Activated CD8-positive, alpha-beta memory T cell treated with anti-CD3 and anti-CD28 coated beads, Interleukin-2, amount 50 U/mL, for 4 hours (primary cell): ENCODE measurements at places on chromosomes 1 and 21.
A peak's percentile ranks its signal among the peaks of the same experiment; 100 is the strongest.

DNA sequence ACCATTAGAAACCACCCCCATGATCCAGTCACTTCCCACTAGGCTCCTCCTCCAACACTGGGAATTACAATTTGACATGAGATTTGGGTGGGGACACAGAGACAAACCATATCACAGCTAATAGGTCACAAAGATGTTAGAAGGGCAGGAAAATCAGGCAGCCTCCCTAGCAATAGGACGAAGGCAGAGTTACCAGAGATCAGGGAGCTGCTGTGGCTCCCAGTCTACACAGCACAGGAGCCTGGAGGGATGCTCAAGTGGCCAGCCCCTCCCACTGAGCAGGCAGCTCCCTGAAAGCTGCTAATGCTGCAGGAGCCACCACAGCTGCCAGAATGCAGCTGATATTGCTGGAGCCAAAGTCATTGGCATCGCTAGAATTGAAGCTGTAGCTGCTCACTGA, 51.0 kb downstream of the CR1L start:
- DNase-seq: no peak

GRCh38 chr1:42168763-42169162, 4.2 kb upstream of the GUCA2A start:
- no peak for DNase-seq

DNA sequence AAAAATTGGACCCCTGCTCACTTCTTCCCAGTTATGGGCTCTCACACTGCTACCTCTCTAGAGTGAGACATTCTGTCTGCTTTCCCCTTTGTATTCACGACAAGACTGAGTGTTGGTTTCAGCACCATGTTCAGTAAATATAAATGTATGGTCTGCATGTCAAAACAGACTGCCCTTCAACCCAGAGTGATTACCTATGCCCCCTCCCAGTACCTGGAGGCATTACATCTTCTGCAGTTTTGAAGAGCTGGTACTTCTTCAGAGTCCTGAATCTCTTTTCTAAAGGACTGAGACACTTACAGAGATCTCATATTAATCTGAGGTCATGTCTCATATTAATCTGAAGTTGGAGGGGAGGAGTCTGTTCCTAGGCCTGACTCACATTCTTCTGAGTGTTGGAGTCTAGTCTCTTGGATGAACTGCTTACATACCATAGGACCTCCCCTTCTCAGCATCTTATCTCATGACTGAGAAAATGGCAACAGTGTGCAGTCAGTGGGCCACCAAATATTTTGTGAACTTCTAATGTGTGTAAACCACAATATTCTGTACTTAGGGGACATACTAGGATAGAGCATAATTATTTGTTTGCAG, 80.3 kb downstream of the RGL1 start:
- no peak for DNase-seq

DNA sequence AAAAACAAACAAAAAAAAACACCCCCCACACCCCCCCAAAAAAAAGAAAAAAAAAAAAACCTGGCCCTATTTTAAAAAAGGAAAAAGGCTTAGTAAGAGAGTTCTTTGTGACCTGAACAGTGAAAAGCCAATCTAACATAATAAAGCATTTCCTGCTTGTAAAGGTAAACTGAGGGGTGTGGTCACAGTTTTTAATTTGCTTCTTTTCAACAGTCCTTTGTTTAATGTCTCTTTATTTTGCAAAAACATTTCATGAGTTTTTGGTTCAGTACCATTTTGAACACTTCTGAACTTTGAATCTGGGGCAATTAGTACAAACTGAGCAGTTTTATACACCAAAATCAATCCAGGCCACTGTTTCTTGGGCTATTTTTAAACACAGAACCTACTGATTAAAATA, 37.6 kb downstream of the TOR3A start:
- DNase-seq: no peak

GRCh38 chr1:54686155-54686554, 29.5 kb upstream of the TTC4 start:
- DNase-seq: no peak

- DNase-seq: no peak
These were observed 150.5 kb downstream of the LRIG2 start for GRCh38 chr1:113223546-113223945.

GRCh38 chr1:100483230-100483629, 54.7 kb upstream of the GPR88 start:
- no peak for DNase-seq

DNA sequence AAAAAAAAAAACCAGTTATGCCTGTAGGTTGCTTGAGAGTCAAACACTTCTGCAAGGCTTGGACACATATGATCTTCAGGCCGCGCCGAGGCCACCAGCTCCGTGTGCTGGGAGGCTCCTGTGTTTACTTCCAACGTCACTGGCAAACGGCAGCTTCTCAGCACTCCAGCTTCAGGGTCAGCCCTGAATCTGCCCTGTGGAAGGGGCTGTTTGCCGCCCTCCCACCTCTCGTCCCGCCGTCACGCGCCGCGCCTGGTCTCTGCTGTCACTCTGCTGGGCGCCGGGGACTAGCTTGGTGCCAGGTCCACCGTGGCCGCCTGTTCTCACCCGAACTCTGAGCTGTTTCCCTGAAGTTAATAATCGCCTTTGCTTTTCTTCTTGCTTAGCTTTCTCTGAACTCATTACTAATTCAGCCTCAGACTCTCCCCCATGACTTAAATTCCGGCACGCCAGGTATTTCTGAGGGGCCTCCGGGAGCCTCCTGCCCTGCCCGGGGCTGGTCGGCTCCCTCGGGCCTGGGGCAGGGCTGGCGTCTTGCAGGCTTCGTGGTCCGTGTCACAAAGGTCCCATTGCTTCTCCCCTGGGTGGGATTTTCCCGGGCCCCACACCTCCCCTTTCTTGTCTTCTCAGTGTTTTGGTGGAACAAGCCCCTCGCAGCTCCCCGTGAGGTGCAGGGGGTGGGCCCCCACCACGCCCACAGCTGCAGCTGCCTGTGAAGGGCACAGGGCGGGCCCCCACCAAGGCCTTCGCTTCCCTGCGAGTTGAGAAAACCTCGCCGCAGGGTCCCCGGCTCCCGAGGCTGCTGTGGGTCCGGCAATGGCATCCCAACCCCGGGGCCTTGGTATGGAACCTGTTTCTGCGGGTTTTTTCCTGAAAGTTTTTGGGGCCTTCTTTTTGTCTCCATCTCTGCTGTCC, 14.6 kb upstream of the C1orf159 start:
- DNase-seq: no peak

- DNase-seq: no peak
These were observed 108.7 kb downstream of the USH2A start for GRCh38 chr1:216314379-216315095.

- no peak for DNase-seq
These were observed 134.4 kb downstream of the OMA1 start for GRCh38 chr1:58412071-58412580.

- DNase-seq: peak; percentile 73
These were observed 64.6 kb downstream of the UBIAD1 start for GRCh38 chr1:11337580-11338073.

DNA sequence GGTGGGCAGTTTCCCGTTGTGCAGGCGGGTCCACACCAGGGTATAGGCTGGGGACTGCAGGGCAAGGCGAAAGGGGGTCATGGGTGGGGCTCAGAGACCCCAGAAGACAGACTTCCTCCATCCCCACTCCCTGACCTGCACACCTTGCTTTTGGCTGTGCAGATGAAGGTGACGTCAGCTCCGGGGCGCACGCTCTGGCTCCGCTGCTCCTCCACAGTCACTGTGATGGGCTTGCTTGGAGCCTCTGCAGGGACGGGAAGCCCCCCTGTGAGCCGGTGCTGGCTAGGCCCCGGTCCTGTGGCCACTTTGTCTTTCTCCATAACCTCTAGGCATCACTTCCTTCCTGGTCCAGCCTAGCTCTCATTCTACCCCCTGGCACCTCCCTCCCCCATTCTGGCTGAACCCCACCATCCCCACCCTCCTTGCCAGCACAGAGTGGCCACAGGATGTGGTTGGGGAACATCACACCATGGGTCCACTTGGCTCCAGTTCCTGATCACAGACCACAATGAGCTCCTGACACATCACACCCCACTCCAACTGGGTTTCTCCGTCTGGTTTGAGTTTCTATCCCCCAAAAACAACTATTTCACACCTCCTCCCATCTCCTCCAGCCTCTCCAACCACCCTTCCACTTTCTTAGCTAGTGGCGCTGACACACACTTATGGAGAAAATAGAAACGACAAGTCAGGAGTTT, 45.2 kb downstream of the LDLRAD2 start:
- DNase-seq: no peak

- no peak for DNase-seq
These were observed 18.1 kb downstream of the ALDH9A1 start for GRCh38 chr1:165680303-165680702.

DNA sequence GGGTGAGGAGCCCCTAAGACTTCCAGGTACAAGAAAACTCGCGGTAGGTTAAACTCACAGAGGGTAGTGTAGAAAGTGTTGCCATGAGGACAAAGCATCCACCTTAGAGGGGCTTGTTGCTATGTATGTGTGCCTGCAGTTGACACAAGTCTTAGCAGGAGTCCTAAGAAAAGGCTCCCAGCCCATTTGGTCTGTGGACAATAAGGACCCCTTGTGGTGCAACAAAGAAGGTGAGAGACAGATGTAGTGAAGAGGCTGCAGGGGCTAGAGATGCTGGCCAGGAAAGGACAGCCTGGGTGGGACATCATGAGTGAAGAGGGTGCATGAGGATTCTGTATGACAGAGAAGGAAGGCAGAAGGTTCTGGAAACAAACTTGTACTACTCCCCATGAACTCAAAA, 36.3 kb upstream of the IL10 start:
- peak; percentile 38 for DNase-seq

GRCh38 chr1:8439015-8439702, 121.2 kb downstream of the SLC45A1 start:
- no peak for DNase-seq

DNA sequence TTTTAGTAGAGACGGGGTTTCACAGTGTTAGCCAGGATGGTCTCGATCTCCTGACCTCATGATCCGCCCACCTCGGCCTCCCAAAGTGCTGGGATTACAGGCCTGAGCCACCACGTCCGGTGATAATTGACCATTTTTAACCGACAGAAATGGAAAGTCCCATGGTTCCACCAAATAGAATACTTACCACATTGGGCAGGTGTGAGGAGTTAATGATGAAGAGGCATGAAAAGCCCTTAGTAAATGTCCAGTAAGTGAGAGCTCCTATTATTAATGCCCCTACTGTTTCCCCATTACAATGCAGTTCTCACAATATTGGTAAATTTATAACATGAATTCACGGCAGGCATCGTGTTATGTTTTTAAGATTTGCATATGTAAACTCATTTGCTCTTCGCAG, 8.1 kb upstream of the GCLM start:
- no peak for DNase-seq

- DNase-seq: no peak
These were observed 89.0 kb downstream of the GTF2B start for GRCh38 chr1:88802404-88802803.

- peak; percentile 31 for DNase-seq
These were observed 6.5 kb downstream of the KCNN3 start for GRCh38 chr1:154863315-154864174.

DNA sequence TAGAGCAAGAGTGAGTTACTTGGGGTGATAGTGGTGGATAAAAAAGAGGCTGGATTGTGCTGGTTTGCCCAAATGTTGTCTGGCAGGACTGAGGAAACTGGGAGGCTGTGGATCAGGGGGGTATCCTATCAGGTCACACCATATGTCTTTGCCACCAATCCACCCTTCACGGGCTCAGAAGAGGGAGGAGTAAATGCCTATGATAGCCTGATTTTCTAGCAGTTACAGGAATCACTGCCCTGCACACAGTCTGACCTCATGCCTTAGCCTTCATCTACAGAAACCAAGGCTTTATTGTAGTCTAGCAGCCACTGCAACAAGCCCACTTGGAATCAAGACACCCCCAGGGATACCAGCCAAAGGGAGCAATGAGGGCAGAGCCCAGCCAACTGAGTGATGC, 51.8 kb downstream of the ATP1A1 start:
- DNase-seq: no peak

DNA sequence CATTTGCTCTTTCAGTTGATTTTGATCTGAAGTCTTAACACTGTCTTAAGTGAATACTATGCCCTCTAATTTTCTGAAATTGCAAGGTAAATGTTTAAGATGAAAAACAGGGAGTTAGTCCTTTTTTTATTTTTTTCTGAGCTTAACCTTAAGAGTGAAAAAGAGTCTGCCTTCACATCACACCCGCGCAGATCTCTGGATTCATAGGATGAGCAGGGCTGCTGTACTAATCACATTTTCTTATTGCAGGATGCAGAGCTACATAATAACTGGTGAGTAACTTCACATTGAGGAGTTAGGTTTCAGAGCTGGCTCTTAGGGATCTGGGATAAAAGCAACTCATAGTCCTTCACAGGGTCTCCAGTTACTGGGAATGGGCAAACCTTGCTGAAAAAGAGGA, 188.7 kb upstream of the ATP1B1 start:
- no peak for DNase-seq

- DNase-seq: no peak
These were observed 29.5 kb upstream of the ABCG1 start for GRCh38 chr21:42189431-42189830.

DNA sequence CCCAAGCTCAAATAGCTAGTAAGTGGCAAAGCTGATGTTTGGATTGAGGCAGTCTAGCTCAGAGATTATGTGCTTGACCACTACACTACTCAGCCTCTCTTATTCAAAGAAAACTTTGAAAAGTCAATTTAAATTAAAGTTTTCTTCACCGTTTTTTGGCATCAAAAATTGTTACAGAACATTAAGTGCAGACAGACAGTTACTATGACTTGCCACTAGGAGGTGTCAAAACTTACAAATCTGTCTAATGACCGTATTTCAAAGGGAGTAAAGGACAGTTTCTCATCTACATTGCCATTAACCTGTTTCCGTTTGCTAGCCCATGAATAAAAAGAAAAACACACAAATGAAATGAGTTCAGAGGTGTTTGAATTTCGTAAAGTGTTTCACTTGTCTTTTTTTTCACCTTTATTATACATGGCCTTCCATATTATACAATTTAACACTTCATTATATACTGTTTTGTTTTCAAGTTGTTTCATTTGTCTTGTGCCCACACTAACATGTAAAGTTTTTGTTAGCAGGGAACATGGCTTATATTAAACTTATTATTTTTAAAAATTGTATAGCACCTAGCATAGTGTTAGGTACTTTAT, 57.4 kb upstream of the MTF2 start:
- DNase-seq: no peak

DNA sequence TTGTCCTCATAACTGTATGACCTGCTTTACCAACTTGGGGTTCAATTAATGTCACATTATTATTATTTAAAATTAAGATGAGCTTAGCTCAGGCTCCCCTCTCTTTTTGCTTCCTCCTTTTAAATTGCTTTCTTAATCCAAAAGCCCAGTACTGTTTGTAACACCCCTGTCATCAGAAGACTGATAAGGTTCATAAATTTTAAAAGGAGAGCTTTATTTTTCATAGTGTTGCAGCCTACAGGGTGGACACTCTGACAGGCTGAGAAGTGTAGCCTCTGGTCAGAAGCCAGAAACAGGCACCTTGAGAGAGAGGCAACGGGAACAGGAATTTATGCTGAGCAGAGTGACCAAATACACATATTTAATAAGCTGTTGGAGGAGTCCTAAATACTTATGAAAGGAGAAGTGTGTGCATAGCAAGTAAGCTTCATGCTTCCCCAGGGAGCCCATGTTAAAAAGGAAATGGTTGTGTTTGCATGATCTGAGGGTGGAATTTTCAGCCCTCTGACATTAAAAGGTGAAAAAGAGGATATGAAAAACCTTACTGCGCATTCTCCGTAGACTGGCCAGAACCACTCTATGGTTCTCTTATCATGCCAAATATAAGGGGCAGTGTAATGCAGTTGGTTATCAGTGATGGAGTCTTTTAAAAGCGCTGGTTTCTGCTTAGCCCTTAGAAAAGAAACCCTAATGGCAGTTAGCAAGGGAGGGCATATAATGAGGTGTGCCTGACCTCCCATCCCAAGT, 30.5 kb upstream of the FGGY start:
- no peak for DNase-seq

- DNase-seq: no peak
These were observed 500.7 kb downstream of the LMO4 start for GRCh38 chr1:87829360-87829759.
